Glutamatergic neuron (in vitro differentiated cells): ENCODE measurements at places on chromosomes 2 and 18.

DNA sequence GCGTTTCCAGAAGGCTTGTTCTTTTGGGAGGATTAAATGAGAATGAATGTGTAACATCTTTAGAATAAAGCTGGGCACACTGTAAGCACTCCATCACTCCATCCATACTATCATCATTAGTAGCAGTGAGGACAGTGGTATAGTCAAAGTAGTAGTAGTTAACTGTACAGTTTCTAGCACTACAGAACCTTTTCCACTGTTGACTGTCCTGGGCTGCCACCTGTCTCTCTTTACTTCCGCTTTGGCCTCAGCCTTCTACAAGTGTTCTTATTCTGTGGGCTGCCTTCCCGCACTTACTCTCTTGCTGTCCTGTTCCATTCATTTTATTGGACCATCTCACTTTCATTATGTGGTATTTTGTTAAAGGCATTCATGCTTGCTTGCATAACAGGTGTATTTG is 3.3 kb downstream of the SLC9A2 start:
- DNase-seq = no peak
- H3K36me3 ChIP-seq = no peaks in the 10 kb centered on the region

GRCh38 chr2:231699006-231699405 is 9.3 kb upstream of the PTMA start:
- no peaks in the 10 kb centered on the region for H3K4me1 ChIP-seq
- no peak overlapping the region for H3K27ac ChIP-seq
- H3K36me3 ChIP-seq = no peaks in the 10 kb centered on the region

GRCh38 chr2:5125017-5125730 is 567.0 kb upstream of the SOX11 start:
- H3K4me1 ChIP-seq = peaks cover 12% of the 10 kb centered on the region
- no peak overlapping the region for H3K4me3 ChIP-seq
- DNase-seq = no peak
- H3K27ac ChIP-seq = no peak overlapping the region
- H3K27me3 ChIP-seq = no peaks in the 10 kb centered on the region
- H3K36me3 ChIP-seq = no peaks in the 10 kb centered on the region

GRCh38 chr18:55768255-55768654 is 180.3 kb upstream of the TCF4 start:
- H3K27ac ChIP-seq = no peak overlapping the region
- no peak overlapping the region for H3K4me3 ChIP-seq
- no peaks in the 10 kb centered on the region for H3K4me1 ChIP-seq
- DNase-seq = no peak
- no peaks in the 10 kb centered on the region for H3K27me3 ChIP-seq

GRCh38 chr2:24515831-24516230 is 24.8 kb downstream of the NCOA1 start:
- no peak overlapping the region for H3K27ac ChIP-seq
- H3K4me1 ChIP-seq = peaks cover 24% of the 10 kb centered on the region
- H3K36me3 ChIP-seq = no peaks in the 10 kb centered on the region
- H3K4me3 ChIP-seq = no peak overlapping the region

GRCh38 chr2:172740856-172741255 is 5.2 kb downstream of the RAPGEF4 start:
- peaks cover 14% of the 10 kb centered on the region for H3K36me3 ChIP-seq
- no peak for DNase-seq
- no peaks in the 10 kb centered on the region for H3K27me3 ChIP-seq
- H3K4me3 ChIP-seq = peak overlapping the region; percentile 26
